ENCODE measurements at places on chromosomes 2 and 18.

- DNase-seq = no peak
These were observed 36.4 kb upstream of the CXCR4 start for GRCh38 chr2:136154384-136154783.

DNA sequence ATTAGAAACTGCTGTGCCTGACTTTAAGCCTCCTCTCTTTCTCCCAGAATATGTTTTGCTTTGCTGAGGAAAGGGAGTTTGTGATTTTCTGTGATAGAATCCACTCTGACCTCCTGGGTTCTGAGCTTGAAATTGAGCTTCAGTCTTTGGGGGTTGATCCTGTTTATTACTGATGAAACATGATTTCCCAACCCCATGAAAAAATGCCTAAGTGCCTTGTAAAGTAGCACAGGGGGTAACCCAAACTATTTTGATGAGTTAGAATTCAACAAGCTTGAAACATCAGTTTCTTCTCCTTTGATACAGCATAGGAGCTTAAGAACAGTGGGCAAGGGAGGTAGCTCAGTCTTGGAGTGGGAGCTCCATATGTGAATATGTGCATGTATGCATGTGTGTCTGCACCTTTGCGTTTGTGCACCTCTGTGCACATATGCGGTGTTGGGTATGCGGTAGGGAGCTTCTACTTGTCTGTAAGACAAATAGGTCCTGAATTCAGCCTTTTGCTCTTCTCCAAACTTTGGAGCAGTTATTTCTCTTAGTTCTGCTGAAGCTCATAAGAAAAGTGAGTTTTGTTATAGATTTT is 364.6 kb downstream of the OSR1 start:
- no peak for DNase-seq

DNA sequence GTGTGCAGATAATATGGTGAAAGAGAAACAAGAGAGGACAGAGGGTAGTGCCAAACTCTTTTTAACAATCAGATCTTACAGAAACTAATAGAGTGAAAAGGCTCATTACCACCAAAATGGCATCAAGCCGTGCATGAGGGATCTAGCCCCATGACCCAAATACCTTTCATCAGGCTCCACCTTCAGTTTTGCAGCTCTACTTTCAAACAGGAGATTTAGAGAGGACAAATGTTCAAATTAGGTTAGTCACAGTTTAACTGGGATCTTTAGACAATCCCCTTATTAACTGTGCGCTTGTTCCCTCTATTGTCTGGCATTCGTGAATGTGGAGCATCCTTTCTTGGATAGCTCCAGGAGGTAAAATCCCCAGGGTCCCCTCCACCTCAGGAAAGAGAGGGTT is 1209.3 kb upstream of the CHAC2 start:
- DNase-seq = no peak

DNA sequence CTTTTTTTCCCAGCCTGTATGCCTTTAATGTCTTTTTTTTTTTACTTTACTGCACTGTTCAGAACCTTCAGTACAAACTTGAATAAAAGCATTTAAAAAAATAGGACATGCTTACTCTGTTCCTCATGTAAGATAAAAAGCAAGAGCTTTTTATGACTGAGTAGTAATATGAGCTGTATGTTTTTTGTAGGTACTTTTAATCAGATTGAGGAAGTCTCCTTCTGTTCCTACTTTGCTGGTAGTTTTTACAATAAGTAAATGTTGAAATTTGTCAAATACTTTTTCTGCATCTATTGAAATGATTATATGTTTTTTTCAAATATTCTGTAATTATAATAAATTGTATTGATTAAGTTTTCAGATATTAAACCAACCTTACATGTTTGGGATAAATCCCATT is 189.8 kb downstream of the FAM210A start:
- DNase-seq = no peak

GRCh38 chr2:228802181-228803071 is 468.7 kb downstream of the PID1 start:
- no peak for DNase-seq

DNA sequence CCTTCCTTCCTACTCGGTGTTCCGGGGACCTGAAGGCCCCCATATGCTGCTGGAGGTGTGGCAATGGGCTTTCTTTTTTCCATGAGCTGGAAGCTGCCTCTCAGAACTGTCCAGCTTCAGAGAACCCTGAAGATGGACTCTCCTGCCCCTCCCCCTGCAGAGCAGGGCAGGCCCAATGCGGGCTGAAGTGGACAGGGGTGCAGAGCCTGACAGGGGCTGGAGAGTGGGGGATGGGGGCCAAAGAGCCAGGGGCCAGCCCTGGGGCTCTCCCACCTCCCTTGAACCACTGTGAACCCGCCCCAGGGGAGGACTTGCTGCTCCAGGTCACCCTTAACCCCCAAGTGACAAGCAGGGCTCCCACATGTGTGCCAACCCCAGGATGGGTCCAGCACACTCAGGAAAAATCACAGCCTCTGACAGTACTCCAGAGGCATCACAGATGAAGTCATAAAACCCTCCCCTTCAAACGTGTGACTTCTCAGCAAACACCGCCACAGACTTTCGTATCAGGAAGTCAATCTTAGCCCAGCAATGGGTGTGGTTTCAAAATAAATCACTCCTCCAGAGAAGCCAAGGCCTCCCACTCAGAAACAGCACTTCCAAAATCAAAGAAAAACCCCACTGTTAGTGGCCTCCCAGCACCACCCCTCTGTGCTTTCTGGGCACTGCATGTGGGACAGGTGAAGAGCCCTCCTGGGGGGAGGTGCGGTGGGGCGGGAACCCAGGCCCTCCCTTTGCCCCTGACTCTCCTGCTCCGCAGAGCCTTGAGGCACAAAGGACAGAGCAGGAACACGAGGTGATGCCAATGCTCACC is 135.8 kb downstream of the HDAC4 start:
- DNase-seq = peak; percentile 73

DNA sequence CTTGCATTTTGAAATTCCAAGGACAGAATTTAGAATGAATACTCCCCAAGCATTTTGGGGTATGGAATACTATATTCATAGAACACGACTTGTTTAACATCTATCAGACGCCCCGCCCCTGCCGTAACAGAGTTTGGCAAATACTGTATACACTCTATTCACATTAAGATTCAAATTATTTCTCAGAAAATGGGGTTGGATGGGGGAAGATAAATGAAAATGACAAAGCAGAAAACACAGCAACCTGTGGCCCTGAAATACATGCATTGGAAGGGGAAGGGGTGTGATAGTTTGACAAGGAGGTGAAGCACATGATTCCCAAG is 634.6 kb upstream of the SLC39A10 start:
- no peak for DNase-seq

- no peak for DNase-seq
These were observed 11.0 kb upstream of the TXNDC2 start for GRCh38 chr18:9874728-9875127.

- no peak for DNase-seq
These were observed 40.5 kb downstream of the ALMS1 start for GRCh38 chr2:73426176-73426575.

DNA sequence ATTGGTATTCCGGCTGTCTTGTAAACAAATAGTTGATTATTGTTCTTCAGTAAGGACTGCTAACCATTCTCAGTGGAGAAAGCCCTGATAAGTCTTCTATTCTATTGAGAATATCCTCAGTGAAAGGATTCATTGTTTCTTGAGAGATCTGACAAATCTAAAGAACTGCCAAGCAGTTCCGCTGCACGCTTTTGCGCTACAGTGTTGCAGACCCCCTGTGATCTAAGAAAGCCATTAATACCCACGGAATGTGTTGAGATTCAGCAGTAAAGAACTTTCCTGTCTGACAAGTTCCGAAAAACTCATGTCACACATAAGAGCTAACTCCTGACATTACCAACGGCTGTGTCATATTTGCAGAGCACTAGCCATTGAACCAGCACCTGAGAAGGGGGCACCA is 63.8 kb downstream of the ZNF236 start:
- no peak for DNase-seq

DNA sequence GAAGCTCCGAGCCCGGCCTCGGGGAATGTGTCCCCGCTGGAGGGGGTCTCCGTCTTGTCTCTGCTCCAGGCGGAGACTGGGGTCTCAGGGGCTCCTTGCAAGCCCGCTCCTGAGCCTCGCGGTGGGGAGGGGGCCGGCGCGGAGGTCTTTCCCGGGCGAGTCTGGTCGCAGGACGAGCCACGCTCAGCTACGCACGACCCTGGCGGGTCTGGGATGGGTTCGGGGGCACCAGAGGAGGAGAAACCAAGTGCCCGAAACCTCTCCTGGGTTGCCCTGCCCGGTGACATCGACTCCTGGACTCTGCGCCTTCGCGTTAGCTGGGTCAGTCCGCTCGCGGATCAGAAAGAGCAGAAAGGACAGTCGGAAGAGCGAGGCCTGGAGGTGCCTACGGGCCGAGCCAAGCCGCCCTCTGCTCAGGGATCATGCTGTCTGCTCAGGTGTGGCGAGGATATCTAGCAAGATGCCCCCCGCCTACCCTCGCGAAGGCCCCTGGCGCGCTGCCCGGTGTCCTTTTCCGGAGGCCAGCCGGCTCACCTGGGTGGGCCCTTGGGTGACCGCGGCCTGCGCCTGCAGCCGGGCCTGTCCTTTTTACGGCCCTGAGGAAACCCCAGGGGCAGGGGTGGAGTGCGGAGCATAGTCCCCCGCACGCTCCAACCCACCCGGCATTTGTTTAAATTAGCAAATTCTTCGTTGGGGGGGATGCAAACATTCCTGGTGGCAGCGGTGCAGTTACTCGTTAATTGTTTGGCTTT is 58.7 kb downstream of the SNORC start:
- no peak for DNase-seq

GRCh38 chr2:199596549-199596948 is 138.8 kb upstream of the SATB2 start:
- no peak for DNase-seq

- DNase-seq = no peak
These were observed 448.9 kb upstream of the ETAA1 start for GRCh38 chr2:66948234-66948633.

DNA sequence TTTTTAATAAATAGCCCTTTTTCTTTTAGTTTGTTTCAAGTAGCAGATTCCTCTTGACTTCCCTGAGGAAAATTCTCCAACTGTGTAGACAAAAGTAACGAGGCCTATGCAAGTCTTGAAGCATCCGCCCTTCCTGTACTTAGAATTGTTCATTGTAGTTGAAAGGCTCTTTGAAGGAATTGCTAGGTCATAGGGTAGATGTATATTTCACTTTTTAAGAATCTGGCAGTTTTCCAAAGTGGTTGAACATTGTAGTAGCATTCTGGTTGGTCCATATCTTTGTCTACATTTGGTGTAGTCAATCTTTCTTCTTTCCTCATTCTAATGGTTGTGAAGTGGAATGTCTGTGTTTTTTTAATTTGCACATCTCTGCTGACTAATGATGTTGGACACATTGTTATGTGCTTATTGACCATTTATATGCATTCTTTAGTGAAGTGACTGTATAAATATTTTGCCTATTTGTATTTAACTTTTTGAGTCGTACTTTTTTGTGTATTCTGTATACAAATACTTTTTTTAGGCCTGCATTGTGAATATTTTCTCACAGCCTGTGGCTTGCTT is 5.6 kb upstream of the SERPINB11 start:
- peak; percentile 8 for DNase-seq

- DNase-seq = no peak
These were observed 23.8 kb upstream of the TEX44 start for GRCh38 chr2:231568785-231569435.

- DNase-seq = no peak
These were observed 238.7 kb downstream of the ERBB4 start for GRCh38 chr2:212299943-212300342.

- peak; percentile 22 for DNase-seq
These were observed 2102.3 kb upstream of the CELF4 start for GRCh38 chr18:39667905-39668304.

- no peak for DNase-seq
These were observed 83.4 kb downstream of the TTN start for GRCh38 chr2:178723786-178724346.

DNA sequence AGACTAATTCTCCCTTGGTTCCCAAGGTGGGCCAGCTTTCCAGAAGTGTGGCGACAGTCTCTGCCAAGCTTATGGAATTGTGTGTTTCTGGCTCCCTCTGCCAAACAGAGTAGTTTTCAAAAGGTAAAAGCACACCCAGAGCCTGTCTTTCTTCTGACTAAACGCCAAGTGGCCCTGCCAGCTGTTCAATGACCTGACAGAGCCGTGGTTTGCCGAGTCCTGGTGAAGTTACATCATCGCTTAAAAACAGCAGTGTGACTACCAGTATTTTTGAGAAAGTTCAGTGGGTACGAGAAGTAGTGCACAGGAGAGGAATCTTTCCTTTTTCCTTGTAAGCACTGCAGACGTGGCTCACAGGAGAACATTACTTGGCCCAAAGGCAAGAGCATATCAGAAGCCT is 1.9 kb downstream of the PER2 start:
- peak; percentile 88 for DNase-seq

DNA sequence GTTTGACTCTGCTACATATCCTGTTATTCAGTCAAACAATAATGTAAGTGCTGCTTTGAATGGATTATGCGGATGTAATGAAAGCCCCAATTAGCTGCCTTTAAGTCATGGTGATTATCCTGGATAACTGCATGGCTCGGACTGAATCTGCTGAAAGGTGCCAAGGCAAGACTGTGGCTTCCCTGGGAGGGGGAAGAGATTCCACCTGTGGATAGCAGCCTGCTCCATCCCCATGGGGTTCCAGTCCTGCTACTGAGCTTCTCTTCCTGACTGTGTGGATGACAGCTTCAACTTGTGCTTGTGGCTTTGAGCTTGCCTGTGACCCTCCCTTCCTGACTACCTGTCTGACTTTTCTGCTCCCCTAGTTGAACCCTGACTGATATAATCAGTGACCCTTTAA is 540.0 kb upstream of the GYPC start:
- no peak for DNase-seq

GRCh38 chr2:158743879-158744278 is 51.2 kb upstream of the DAPL1 start:
- DNase-seq = no peak

DNA sequence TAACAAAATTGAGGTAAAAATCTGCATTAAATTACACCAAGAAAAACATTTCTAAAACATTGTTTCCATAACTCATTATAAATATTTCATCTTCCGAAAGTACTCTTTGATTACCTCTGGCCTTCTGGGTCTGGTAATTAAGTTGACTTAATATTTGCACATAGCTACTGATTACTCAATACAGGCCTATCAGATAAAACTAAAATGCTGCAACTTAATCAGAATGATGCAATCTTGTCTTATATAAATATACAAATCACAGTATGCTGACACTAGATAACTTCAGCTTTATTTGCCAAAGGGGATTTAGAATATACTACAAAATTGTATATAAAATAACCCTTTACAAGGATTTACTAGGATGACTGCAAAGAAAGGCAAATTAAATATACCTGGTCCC is 49.3 kb downstream of the SLC35F5 start:
- no peak for DNase-seq

DNA sequence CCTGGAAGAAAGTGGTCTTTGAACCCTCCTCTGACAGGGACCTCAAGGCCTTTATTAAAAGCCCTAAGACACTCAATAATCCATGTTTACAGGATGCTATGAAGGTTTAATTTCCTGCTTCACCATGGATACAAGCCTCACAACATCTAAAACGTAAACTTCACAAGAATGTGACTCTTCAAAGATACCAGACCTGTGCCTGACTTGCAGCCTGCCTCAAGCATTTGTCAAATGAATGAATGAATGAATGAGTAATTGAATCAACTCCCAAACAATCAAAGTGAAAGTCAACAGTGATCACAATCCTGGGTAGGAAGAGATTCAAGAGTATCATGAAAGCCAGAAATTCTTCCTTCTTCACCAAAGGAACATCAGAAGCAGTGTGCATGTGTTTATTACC is 30.4 kb downstream of the KLF7 start:
- DNase-seq = peak; percentile 53
